ENCODE measurements at places on chromosomes 5 and 9.

DNA sequence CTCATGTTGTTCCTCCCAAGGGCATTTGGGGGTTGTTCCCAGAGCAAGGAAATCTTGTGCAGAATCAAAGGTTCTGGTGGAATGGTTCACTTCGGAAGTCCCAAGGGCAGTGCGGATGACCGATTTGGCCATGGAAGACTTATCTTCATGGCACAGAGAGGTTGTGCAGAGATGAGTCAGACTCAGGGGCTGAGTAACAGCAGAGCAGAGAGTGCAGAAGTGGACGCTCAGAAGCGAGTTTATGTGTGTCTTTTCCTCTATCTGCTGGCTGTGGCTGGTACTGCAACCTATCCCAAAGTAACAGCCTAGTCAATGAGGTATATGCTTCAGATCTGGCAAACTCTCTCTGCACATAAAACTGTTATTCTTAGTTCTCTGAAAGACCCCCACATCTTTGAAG, 118.1 kb downstream of the DPYSL3 start:
- peak; percentile 18 for DNase-seq

GRCh38 chr9:36864491-36865410, 169.3 kb downstream of the PAX5 start:
- no peak for DNase-seq

DNA sequence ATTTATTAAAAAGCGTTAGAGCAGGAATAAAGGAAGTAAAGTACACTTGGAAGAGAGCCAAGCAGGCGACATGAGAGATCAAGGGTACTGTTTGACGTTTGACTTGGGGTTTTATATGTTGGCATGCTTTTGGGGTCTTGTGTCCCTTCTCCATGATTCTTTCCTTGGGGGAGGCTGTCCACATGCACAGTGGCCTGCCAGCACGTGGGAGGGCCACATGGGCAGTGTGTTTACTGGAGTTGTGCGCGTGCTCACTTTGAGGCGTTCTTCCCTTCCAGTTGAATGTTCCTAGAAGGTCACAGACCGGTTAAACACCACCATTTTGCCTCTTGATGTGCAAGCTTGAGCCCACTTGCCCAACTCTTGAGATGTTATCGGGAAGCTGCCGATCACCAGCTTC, 49.5 kb upstream of the ICE1 start:
- no peak for DNase-seq

DNA sequence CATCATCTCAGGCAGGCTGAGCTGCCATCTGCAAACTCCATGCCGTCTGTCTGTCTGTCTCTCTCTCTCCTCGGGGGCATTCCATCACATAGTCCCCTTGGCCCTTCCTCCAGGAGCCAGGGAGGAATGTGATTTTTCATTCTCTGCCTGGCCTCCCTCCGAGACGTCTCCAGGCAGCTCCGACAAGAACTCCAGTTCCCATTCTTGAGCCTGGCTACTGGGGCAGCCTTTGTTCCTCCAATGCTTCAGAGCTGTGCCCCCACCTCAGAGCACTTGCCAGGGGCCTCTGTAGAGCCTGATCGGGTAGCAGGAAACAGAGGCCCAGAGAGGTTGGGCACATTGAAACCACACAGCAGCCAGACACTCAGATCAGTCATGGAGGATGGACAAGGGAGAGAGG, 74.0 kb downstream of the COL27A1 start:
- no peak for DNase-seq

DNA sequence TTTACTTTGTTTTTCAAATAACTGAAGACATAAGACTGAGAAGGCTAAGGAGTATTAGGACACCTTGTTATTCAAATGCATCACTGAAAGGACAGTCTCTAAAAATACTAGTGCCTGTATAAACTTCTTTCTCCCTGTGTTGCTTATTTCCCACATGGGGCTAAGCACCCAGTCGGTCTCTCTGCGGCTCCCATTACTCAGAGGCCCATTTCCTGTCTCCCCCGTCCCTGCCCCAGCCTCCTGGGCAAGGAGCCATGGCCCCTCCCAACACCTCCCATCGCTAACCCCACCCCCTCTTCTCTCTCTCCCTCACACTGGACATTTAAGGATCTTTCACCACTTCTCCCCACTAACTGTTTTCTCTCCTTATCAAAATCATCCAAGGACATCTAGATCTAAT, 81.9 kb downstream of the EBF1 start:
- no peak for DNase-seq

GRCh38 chr5:66494437-66494836, 101.8 kb upstream of the MAST4 start:
- DNase-seq, result no peak

DNA sequence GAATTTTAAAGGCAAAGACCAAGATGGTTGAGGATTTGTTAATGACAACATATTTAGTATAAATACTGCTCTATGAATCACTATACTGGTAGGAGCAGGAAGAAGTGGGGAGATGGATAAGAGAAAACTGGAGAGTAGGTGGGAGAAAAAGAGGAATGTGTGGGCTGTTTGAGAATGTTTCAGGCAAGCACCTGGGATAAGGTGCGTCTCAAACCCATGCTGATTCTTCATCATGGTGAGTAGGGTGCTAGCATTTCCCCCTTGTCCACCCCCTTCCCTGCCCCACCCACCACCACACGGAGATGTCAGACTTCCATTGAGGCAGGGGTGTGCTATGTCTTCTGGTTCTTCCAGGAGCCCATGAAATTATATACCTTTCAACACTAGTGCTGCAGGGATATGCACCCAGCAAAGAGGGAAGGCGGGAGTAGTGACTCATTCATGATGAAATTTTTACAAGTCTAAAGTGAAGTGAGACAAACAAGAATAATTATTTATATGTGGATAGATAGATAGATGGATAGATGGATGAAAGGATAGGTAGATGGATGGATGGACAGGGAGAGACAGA, 54.3 kb downstream of the MTX3 start:
- DNase-seq, result no peak

DNA sequence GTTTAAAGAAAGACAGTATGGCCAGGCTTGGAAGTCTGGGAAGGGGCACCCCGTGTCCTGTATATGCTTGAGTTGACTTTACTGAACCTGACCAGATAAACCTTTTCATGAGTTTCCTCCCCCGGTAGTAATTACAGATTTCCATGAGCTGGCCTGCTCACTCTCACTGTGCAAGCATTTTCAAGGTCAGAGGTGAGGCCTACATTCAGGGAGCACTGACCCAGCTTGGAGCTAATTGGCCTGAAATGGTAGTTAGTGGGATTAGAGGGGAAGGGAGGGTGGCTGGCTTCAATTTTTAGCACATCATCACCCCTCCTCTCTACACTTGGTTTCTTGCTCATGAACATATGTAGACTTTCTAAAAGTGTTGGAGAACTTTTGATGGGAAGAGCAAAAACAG, 99.2 kb downstream of the PSAT1 start:
- no peak for DNase-seq

- no peak for DNase-seq
Observed at GRCh38 chr9:88420227-88420626, 32.0 kb downstream of the SPIN1 start.

DNA sequence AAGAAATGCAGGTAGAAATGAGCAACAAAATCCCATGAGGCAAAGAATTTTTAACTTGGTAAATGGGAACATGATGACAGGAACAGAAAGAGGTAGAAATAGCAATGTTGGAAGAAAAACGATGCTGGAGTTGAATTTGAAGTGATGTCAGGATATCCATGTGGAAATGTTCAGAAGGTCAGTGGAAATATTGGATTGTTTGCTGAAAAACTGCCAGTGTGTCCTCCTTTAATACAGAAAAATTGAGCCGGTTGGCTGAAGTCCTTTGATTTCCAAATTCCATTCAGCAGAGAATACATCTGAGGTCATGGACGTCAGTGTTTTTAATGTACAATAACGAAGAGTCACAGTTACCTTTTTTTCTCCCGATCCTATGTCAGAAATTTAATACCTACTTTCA, 110.0 kb upstream of the DMAC1 start:
- DNase-seq, result no peak

- DNase-seq, result no peak
Observed at GRCh38 chr5:169281625-169282024, 19.3 kb downstream of the SLIT3 start.

DNA sequence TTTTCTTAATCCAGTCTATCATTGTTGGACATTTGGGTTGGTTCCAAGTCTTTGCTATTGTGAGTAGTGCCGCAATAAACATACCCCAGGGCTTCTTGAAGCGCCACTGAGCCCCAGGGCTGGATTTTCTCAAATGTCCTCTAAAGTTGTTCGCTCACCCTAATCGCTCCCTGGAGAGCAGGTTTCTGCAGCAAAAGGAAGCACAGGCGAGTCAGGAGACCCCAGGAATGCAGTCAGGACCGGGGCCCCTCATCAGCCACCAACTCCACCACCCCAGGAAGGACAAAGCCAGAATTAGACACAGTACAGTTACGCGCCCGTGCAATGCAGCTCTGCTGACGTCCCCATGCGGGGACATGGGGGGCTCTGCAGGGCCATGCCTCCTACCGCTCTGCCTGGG, 15.7 kb upstream of the OBP2B start:
- no peak for DNase-seq

GRCh38 chr5:158898185-158899177, 201.2 kb downstream of the EBF1 start:
- DNase-seq, result no peak

GRCh38 chr5:76269932-76270610, 133.0 kb upstream of the IQGAP2 start:
- no peak for DNase-seq

DNA sequence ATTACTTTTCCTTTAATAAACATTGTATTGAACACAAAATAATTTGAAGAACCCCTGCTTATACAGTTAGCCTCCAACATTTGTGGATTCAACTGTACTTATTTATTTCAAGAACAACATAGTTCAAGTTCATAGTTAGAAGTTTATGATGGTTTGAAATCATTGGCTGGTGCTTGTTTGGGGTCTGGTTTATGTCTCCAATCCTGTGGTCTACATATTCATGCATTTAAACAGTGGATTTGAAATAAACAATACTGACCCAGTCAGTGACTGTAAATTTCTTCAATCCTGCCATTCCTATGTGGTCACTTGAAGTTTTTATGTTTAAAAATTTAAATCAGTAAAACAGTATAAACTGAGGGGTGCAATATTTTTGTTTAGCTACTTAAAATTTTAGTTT, 145.1 kb upstream of the TRPC7 start:
- DNase-seq, result no peak

GRCh38 chr9:132946211-132946610, 1.8 kb upstream of the TSC1 start:
- no peak for DNase-seq

- DNase-seq, result no peak
Observed at GRCh38 chr5:119439140-119439631, 13.1 kb upstream of the HSD17B4 start.

GRCh38 chr9:38673399-38674193, 46.3 kb downstream of the FAM240B start:
- no peak for DNase-seq

GRCh38 chr5:172421020-172421419, 33.3 kb downstream of the SH3PXD2B start:
- DNase-seq, result no peak

GRCh38 chr5:142358121-142358520, 33.3 kb upstream of the SPRY4 start:
- no peak for DNase-seq

DNA sequence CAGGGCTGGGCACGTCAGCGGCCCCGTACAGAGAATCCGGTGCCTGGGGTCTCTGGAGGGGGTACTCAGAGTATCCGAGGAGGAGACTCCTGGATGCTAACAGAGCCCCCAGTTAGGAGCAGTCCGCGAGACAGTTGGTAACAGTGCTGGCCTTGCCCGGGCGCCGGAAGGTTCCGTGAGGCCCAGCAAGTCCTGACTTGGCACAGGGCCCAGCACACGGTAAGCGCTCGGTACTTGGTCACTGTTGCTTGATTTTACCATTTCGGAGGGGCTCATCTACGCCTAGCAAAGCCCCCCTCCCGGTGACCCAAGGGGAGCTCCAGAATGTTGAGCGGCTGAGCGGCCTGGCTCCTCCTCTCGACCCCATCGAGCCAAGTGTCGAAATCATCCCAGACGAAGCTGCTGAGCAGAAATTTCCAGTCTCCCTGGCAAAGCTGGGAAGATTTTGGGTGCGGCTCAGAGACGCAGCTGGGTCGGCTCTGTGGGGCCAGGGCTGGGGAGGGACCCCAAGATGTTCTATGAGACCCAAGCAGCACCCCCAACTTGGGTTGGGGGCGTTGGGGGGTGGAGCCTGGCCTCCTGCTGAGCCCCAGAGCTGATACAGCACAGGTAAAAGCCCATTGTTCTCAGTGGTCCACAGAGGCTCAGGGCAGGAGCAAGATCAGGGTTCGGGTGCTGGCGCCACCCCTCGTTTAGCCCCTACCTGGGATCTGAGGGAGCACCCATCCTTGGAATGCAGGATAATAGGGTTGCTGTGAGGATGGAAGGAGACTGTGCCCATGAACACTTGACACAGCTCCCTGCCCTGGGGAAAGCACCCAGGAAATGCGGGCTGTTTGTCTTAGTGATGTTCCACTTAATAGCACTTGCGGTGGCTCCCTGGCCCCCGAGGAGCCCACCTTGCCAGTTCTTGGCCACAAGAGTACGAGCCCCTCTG, 137.2 kb downstream of the C9orf50 start:
- peak; percentile 87 for DNase-seq

- DNase-seq, result no peak
Observed at GRCh38 chr9:135403733-135404450, 75.7 kb upstream of the PPP1R26 start.

GRCh38 chr9:75120686-75121085, 32.4 kb downstream of the OSTF1 start:
- DNase-seq, result no peak

DNA sequence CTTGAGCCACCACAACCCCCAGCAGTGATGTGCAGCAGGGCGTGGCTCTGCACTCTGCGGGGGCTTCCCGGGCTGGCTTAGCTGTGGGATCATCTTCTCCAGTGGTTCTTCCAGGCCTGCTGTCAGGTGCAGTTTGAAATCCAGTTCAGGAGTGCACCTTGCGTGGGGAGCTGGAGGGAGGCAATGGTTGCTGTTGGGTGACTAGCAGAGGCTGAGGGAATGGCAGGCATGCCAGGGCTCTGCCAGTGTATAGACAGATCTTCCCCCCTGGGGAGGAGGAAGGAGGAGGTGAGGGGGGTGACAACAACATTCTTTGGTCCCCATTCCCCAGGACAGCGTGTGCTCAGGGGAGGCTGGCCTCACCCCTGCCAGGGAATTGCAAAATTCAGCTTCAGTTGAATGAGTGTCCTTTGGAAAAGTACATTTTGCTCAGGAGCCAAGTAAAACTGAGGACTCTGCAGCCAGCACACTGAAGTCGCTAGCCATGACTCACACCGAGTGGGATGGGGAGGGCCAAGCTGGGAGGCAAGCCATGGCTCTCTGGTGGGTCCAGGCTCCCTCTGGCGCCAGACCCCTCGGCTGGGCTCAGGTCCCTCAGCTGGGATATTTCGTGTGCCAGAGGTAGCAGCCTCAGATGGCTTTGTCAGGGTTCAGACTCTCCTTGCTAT, 35.0 kb downstream of the ERGIC1 start:
- no peak for DNase-seq

GRCh38 chr9:90698871-90699440, 56.3 kb upstream of the DIRAS2 start:
- no peak for DNase-seq

GRCh38 chr5:142819292-142819691, 49.1 kb downstream of the ARHGAP26 start:
- DNase-seq, result no peak

Measured in renal cortex interstitium (tissue), 15 donors.